HEK293T (cell line): ENCODE measurements at places on chromosomes 1 and 21.

DNA sequence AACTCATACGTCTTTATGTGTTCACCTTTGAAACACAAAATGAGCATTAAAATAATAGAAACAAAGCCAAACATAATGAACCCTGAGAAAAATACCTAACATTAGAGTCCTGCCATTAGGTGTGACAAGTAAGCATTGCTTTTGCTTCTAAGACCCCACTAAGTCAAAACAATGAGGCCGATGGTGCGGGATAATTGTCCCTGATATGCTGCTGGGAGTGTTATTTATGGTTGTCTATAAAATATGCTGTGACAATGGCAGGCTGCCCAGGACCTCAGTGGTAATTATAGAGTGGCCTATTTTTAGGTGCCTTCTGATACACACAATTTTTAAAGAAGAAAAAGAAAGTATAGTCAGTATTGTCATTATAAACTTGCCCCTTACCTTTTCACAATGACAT is 1423.1 kb downstream of the AMY1C start:
- DNase-seq: peak; percentile 37

- no peak for DNase-seq
Measured at GRCh38 chr21:14569026-14569621, 23.0 kb upstream of the SAMSN1 start.

DNA sequence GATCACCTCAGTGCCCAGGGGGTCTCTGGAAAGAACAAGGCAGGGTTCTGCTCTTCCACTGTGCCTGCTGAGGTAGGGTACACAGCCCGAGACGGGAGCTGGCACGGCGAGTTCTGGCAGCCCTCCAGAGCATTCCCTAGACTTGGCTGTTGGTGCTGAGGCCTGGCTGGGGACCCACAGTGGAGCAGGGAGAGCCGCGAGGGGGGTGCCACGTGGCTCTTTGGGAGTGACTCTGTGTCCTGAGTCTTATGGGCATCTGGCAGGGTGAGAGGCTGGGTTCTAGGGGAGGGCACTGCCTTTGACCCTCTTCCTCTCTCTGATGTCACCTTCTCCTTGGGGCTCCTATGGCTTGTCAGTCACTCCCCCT is 336.4 kb downstream of the CAMTA1 start:
- no peak for DNase-seq

DNA sequence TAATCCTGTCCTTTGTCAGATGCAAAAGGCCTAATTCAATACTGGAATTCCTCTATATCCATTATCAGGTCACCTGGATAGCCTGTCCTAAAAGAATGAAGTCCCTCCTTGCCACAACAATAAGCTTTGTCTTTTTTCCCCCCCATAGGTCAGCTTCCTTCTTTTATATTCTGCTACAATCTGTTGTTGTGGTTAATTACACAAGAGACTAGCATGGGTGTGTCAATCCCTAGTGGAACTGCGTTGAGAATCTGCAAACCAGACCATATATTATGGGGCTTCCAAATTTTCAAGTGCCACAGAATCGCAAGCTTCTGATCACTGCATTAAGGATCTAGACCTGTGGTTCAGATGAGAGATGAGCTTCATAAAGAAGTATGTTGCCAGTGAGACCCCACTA is 349.6 kb downstream of the SMYD3 start:
- no peak for DNase-seq

DNA sequence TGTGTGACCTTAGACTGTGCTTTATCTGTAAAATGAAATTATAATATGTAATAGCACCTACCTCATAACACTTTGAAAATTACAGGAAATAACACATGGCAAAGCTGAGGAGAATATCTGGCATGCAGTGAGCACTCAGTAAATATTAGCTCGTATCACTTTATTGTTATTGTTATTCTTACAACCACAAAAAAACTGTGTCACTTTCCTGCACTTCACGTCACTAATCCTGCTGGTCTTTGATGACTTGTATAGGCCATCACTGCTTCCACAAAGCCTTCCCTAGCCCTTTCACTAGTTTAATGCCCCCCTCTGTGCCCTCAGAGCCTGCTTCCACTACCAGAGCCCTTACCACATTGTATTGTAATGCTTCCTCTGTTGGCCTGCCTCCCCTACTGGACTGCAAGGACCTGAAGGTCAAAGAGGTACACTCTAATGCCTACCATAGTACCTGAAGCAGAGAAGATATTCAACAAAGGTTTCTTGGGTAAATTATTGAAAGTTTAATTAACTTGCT is 231.6 kb downstream of the NFIA start:
- no peak for DNase-seq

GRCh38 chr1:244271691-244272308 is 179.9 kb downstream of the ADSS2 start:
- DNase-seq: no peak

- no peak for DNase-seq
Measured at GRCh38 chr1:153801786-153802697, 26.8 kb downstream of the SLC27A3 start.

DNA sequence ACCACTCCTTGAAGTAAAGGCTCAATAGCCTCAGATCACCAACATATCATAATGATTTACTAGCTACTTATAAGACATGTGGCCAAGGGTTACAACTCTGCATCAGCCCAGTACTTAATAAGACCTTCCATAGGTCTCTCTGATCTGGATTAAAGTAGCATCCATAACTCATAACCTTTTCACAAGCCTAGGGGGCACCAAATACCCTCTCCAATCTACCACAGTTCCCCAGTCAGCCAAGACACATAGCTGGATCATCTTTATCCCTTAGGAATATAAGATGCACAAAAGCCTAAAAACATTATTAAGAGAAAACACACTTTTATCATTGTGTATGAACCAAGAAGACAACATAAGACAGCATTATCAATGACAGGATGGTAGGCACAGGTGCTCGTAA is 22.1 kb downstream of the SSX2IP start:
- DNase-seq: no peak

DNA sequence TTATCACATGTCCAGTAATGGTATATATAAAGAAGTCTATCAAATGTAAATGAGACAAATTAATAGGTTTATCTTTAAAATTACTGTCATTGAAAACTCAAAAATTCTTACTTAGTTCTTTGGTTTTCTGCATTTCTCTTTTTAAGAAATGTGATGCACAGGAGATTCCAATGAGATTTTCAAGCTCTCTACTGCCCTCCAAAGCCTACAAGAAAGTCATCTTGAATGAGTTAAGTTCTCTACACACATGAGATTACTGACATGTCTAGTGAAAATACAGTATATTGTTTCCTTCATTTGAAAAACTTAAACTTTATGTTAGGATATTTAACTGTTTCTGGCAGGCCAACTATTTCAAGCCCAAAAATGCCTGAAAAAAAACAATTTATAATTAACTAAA is 68.8 kb downstream of the ITGB3BP start:
- no peak for DNase-seq

- peak; percentile 66 for DNase-seq
Measured at GRCh38 chr1:35883635-35884101, 659 bp downstream of the AGO1 start.

- DNase-seq: no peak
Measured at GRCh38 chr1:176066709-176067108, 140.4 kb downstream of the COP1 start.

DNA sequence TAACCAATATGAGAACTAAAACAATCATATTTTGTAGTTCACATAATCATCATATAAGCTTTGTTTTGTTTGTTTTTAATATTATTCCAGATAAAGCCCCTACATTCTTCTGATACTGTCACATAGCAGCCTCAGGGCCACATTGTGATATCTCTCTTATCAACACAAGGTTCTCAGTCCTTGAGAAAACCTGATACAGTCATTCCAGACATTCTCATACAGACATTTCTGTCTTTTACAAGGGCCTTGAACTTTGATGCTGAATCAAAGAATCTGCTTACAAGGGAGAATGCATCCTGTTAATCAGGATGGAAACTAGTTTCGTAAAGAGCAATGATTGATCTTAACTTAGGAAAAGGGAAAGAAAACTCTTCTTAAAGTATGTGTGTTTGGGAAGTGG is 12.7 kb upstream of the VCAM1 start:
- DNase-seq: no peak

DNA sequence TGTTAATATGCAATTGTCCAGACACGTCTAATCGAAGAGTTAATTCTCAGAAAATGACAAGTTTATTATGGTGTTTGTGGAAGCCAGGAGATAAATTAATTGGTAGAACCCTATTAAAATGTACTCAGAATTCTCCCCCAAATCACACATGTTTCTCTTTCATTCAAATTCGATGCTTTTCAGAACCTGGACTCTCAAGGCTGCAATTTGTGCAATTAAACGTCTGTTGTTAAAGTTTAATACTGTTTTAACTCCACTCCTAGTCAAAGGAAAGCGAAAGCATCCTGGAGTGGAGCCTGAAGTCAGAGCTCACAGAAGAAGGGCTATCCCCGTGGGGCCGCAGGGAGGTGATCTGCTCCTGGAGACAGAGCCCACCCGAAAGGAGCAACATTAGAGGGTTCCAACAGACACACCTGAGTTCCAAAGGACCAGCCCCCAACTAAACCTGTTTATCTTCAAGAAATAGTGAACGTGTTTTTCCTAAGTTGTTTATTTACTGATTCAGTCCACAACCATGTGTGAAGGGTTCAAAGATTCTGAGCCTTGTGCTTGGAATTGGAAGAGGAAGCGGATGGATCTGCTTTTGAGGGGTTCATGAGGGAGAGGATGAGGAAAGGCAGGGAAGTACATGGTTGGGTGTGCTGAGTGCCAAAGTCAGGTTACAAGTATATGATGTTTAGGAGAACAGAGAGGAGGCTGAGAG is 68.0 kb upstream of the AKT3 start:
- no peak for DNase-seq

DNA sequence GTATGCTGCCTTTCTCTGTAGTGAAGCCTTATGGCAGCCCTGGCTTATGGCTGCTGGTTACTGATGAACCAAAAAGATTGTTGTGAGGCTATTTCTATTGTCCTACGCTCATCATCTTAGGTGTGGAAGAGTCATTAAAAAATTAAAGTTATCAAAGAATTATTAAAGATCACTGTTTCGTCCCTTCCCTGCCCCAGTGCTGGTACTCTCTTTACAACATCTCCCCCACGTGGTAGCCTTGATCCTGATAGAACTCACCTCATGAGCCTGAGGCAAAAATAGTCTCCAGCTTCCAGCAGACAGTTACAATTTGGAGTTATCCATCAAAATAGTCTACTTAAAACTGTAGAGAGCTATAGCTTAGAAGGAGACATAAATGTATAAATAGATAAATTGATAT is 201.5 kb downstream of the S1PR1 start:
- peak; percentile 31 for DNase-seq

DNA sequence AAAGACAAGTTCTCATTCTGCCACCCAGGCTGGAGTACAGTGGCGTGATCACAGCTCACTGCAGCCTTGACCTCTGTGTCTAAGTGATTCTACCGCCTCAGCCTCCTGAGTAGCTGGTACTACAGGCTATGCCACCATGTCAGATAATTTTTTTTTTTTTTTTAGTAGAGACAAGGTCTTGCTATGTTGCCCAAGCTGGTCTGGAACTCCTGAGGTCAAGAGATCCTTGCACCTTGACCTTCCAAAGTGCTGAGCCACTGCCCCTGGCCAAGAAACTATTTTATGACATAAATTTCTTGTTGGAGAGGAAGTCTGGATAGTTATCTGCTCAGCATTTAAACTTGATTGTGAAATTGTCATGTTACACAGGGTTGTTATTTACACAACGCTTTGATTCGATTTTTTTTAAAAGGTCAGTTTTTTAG is 2.1 kb downstream of the SCCPDH start:
- no peak for DNase-seq

DNA sequence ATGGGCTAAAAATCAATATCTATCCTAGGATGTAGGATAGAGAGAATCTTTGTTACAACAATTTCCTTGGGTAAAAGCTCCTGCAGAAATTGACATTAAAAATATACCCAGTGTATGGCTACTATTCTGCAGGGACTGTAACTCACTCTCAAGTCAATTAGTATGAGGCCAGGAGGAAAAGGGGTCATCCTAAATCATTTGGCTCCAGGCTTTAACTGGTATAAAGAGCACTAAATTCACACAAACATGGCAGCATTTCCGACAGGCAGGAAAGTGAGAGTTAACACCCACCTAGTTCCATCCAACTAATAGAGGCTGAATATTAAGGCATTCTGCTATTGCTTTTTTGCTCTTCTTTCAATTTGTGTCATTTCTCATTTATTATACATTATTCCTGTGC is 218.6 kb upstream of the C1orf87 start:
- DNase-seq: no peak

- no peak for DNase-seq
Measured at GRCh38 chr1:153803470-153804056, 28.4 kb downstream of the SLC27A3 start.

GRCh38 chr1:117209094-117209493 is 1.6 kb downstream of the VTCN1 start:
- no peak for DNase-seq

- no peak for DNase-seq
Measured at GRCh38 chr1:12142141-12142823, 24.5 kb upstream of the TNFRSF1B start.

DNA sequence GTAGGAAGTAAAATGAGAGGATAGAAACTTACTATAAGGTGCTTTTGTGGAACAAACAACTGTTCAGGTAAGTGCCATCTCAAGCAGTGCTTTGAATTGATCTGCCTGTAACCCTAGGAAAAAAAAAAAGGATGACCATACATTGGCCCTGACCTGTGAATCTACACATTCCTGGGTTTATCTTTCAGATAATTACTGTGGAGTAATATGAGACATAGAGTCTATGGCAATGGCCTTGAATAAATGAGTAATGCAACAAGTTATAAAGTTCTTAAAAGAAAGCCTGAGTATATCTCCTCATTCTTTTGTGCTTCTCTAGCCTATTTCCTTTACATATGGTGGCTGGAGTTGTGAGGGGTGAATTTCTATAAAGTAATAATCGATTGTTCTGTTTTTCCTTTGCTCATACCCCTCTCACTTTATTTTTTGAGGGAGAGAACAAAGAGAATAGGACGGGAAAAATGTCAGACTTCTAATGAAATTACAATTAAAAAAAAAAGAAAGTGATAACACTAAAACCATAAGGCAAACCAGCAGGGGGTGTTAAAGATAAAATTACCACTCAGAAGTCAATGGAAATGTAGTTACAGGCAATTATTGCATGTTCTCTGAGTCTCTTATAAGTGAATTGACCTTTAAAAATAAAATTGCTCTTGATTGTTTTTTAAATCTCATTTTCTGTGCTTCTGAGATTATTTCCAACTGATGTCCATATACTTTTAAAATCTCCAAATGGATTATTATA is 12.4 kb upstream of the ATP1A1 start:
- DNase-seq: no peak

GRCh38 chr1:88780485-88780884 is 96.4 kb downstream of the PKN2 start:
- DNase-seq: no peak
